ENCODE measurements at places on chromosomes 3 and 15. TPM values are rescaled to one million over a fixed set of nuclear protein-coding genes. Genes with fewer than 3 reads are reported as not detected.

The REC114 gene
- not detected for total RNA-seq

The MORC1 gene
- not detected for total RNA-seq

The PARP15 gene
- total RNA-seq, result not detected

The ISLR gene
- total RNA-seq, result 2.5 TPM

The CYP1A2 gene
- not detected for total RNA-seq

The UROC1 gene
- not detected for total RNA-seq

The UBP1 gene
- 32.0 TPM for total RNA-seq

The NDN gene
- total RNA-seq, result 24.0 TPM

The A4GNT gene
- not detected for total RNA-seq

The HCLS1 gene
- 0.39 TPM for total RNA-seq

The RYR3 gene
- under 0.01 TPM for total RNA-seq

The TM6SF1 gene
- not detected for total RNA-seq

The CPNE9 gene
- not detected for total RNA-seq

The XYLB gene
- 7.1 TPM for total RNA-seq

The ERC2 gene
- 0.24 TPM for total RNA-seq

The ITIH3 gene
- total RNA-seq, result not detected

The ACTRT3 gene
- 1.6 TPM for total RNA-seq

The CCR1 gene
- 0.59 TPM for total RNA-seq

The TMEM212 gene
- not detected for total RNA-seq

The CGGBP1 gene
- total RNA-seq, result 82.3 TPM

The MEGF11 gene
- not detected for total RNA-seq

The ZBTB47 gene
- total RNA-seq, result 8.8 TPM

The CAMK2N2 gene
- 0.29 TPM for total RNA-seq

The ROBO1 gene
- total RNA-seq, result 40.0 TPM

The NANOGP8 gene
- not detected for total RNA-seq

The SMC4 gene
- 317 TPM for total RNA-seq

The FAM107A gene
- total RNA-seq, result not detected

The P4HTM gene
- total RNA-seq, result 3.3 TPM

The KCNMB3 gene
- total RNA-seq, result 0.88 TPM
